ENCODE measurements at places on chromosomes 3 and 15.

DNA sequence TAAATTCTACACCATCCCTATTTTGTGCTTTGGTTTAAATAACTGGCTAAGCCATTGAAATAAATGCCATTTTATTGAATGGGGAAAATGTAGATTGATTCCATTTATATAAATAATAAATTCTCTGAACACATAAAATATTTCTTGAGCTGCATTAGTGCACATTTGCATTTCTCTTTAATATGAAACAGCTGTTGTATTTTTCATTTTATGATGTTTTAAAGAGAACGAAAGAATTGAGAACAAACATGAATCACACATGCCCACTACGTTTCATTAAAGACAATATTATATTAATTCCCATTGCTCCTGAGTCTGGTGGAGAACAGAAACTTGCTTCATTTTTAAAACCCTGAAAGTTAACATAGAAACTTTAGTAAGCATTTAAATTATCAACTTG lies 235.7 kb upstream of the CFAP20DC start:
- no peak for DNase-seq

GRCh38 chr3:14497321-14497720 lies 42.8 kb downstream of the GRIP2 start:
- DNase-seq, result no peak

GRCh38 chr3:126621171-126621570 lies 33.8 kb downstream of the TXNRD3 start:
- no peak for DNase-seq

GRCh38 chr3:161406594-161407555 lies 35.6 kb upstream of the SPTSSB start:
- DNase-seq, result no peak

All from GM12865 (cell line).